M059J (cell line): ENCODE measurements at places on chromosomes 13 and 19. TPM values are rescaled to one million over a fixed set of nuclear protein-coding genes. Genes with fewer than 3 reads are reported as not detected.
A peak's percentile ranks its signal among the peaks of the same experiment; 100 is the strongest.

DNA sequence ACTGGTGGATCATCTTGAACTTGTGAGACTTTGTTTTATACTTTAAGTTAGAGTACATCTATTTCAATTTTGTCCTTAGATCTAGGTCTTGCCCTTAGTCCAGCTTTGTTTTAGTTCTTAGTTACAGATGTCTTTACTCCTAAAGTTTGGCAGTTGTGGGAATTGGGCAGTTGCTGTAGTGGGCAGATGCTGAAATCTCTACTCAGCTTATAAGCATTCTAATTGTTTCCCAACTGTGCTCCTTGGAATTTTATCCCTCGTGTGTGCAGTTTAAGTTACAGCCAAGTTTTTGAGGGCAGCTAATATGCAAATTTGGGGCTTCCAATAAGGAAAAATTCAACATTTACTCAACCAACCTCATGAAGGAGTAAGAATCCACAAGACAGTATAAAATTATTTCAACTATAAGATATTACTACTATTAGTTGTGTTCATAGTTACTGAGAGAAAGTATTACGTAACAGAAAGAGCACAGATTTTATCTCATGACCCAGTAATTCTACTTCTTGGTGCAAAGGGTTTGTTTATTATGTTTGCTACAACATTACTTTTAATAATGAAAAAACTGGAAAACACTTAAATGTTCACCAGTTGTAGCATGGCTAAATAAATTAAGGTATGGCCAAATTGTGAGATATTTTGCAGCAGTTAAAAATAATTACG lies 32.9 kb downstream of the CCDC122 start:
- no peak for DNase-seq

The NANOS3 gene
- total RNA-seq = not detected in 2 replicates

DNA sequence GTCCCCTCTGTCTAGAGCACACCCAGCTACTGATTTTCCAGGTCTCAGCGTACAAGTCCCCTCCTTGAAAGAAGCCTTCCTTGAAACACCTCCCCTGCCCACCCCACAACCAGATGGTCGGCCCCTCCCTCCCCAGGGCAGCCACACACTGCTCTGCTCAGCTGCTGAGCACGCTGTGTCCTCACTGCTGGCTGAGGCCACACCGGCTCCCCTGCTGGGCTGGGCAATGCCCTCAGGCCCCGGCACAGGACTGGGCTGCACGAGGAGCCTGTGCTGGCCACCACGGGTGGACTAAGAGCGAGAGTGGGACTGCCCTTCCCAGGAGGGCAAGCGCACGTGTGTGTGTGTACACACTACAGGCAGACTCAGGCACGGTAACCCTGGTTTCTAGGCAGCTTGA lies 11.8 kb upstream of the RSPH6A start:
- no peak for DNase-seq

DNA sequence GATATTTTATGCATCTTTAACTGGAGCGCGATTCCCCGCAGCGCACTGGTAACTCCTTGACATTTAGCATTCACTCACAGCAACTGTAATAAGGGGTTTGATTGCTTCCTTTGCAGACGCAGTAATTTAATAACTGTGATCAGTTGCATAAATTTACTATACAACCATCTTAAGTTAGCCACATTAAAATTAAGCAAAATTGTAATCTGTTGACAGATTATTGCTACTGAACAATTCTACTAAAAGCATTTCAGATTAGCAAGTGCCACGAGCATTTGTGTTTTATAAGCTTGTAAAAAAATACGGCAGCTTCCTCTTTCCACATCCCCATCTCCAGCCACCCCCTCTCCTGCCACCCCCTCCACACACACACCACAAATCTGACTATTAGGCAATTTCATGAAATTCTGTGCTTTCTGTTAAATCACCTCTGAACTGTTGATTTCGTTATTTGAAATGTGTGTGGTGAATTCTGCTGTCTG lies 44.4 kb downstream of the TSHZ3 start:
- DNase-seq = no peak

- DNase-seq = no peak
These were observed 39.9 kb upstream of the VWA8 start for GRCh38 chr13:42000846-42001245.

- peak; percentile 35 for DNase-seq
These were observed 1.2 kb downstream of the AP3D1 start for GRCh38 chr19:2149980-2150793.

- DNase-seq = no peak
These were observed 14.1 kb upstream of the SPACA7 start for GRCh38 chr13:112362021-112362420.

DNA sequence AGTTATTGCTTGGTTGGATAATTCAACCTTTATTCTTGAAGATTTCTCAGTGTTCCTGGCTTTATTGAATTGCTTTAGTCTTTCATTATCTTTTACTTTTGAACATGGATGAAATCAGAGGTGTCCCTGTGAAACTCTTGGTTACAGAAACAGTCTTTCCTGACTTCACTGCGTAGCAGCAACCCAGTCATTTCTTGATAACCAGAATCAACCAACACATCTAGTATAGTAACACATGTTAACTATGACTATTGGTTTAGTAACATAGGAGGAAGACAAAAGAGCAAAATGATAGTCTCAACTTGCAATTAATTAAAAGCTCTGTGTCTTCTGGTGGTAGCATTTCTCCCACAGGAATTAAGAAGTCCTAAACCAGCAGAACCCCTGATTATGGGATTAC lies 393.6 kb downstream of the GPC5 start:
- DNase-seq = no peak

GRCh38 chr19:54792814-54793213 lies 10.6 kb upstream of the KIR2DL4 start:
- peak; percentile 6 for DNase-seq

- DNase-seq = peak; percentile 52
These were observed 59.5 kb downstream of the KLF12 start for GRCh38 chr13:74074723-74075122.
